ENCODE measurements at places on chromosomes 5 and 9.
A peak's percentile ranks its signal among the peaks of the same experiment; 100 is the strongest.

DNA sequence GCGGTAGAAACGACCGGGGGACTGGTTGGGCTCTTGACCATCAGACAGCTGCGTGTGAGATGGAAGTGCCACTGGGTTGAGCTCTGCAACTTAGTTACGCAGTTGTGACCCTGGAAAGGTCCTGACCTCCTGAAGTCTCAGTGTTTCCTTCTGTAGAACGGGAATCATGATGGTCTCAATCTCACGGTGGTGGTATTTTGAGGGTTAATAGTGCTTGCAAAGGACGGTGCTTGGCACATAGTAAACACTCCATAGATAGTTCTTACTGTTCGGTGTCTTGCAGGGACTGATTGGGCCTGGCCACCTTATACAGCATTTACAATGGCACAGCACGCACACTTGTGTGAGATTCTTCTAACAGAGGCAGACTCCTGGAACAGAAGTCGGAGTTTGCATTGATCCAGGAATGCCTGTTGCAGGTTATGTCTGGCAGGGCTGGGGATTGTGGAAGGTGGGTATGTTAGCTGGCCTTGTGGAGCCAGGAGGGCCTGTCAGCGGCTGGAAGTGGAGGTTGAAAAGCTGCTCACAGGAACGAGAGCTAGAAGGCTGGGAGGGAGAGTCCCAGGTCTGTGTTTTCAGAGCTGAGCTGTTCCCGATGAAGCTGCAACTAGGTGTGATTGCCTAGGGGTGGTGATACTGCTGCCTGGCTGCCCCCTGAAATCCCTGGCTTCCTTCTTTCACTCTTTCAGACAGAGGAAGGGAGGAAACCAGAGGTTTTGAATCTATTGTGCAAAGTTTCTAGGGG is 962 bp upstream of the TXN start:
- peak; percentile 56 for DNase-seq

GRCh38 chr5:42836070-42836769 is 24.5 kb upstream of the SELENOP start:
- no peak for DNase-seq

- DNase-seq = peak; percentile 63
Measured at GRCh38 chr5:169956756-169957155, 23.5 kb downstream of the INSYN2B start.

GRCh38 chr5:151023651-151024050 is 3.3 kb downstream of the GPX3 start:
- peak; percentile 38 for DNase-seq

GRCh38 chr9:8492024-8492423 is 692.4 kb upstream of the DMAC1 start:
- no peak for DNase-seq

Measured in GM23248 (cell line).